ENCODE measurements at places on chromosomes 6 and 20. TPM values are rescaled to one million over a fixed set of nuclear protein-coding genes. Genes with fewer than 3 reads are reported as not detected.

The HINT3 gene
- polyA plus RNA-seq = 10.0 TPM

The PRDM13 gene
- not detected for polyA plus RNA-seq

The RCAN2 gene
- not detected for polyA plus RNA-seq

The MATN4 gene
- polyA plus RNA-seq = not detected

The PHF3 gene
- 19.4 TPM for polyA plus RNA-seq
